Stimulated activated CD4-positive, alpha-beta T cell treated with anti-CD3 and anti-CD28 coated beads, Interleukin-4, amount 100 ng/mL, for 48 hours (primary cell): ENCODE measurements at places on chromosomes 4 and X.

- no peak for DNase-seq
Observed at GRCh38 chrX:17459008-17459611, 84.1 kb downstream of the NHS start.

DNA sequence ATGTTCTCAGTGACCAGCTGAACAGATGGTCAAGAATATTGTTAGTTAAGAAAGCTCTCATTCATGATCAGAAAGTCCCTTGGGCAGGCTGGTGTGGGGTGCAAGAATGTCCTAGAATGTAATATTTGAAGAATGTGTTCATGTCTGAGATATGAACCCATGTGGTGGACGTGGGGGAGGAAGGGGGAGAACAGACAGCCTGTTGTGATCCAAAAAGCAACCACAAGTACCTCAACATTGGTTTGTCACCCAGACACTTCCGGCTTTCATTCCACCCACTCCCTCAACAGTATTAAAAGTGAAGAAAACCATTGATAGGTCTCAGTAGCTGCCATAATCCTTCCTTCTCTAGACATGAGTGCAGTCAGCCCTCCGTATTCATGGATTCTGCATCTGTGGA, 82.2 kb downstream of the MAML3 start:
- DNase-seq: peak; percentile 65

DNA sequence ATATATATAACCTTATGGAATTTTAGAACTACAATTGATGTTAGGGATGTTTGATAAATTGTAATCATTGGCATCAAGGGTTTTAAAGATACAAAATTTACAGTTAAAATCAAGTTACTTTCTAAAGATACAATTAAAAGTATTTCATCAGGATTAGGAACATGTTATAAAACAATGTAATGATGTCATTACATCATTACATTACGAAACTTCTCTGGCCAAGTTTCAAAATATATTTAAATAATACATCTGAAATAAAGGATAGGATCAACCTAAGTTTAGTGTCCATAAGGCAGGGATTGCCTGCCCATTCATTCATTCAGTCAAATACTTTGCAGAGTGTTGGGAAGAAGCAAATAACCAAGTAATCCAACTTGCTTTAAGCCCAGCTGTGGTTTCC, 75.1 kb downstream of the TENM3 start:
- no peak for DNase-seq

DNA sequence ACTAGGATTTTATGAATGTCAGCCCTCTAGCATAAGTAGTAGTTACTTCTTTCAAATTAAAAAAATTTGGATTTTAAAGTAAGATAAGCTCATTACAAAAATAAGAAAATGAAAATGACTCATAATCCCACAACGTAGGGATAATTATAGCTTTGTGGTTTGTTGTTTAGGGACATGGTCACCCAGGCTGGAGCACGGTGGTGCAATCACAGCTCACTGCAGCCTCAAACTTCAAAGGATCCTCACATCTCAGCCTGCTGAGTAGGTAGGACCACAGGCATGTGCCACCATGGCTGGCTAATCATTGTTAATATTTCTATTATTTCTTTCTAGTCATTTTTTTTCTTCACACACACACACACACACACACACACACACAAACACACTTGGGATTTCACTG, 57.6 kb downstream of the PLAC1 start:
- no peak for DNase-seq

DNA sequence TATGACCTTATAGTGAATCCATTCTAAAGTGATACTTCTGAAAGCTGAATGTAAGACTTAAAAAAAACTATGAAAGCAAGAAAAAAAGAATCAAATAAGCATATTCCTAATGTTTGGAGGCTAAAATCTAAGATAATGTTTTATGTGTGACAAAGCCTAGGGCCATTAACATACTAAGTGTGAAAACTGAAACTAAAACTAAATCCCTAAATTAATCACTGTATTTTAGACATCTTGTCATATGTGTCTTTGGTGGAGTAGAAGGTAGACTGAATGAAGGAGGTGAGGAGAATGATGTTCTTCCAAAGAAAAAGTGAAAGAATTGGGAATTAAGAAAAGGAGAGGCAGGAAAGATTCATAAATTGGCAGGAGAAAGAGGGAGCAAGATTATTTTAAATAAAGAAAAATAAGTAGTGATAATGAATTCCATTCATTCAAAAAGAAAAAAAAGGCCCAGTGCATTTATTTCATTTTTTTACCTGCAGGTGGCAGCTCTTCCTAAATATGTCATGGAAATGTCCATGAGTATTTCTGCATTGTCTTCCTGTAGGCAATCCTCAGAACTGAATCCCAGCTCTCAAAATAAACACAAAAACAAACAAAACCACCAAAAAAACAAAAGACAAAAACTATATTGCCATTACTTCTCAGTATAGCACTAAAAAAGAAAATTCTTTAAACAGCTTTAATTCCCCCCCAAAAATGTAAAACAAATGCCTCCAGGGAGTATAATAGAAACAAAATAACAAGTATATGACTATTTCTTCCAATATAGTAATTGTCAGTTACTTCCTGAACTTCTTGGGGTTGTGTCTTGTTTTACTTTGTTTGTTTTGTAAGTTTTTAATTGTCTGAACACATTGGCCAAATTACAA, 17.0 kb upstream of the AP1AR start:
- no peak for DNase-seq

DNA sequence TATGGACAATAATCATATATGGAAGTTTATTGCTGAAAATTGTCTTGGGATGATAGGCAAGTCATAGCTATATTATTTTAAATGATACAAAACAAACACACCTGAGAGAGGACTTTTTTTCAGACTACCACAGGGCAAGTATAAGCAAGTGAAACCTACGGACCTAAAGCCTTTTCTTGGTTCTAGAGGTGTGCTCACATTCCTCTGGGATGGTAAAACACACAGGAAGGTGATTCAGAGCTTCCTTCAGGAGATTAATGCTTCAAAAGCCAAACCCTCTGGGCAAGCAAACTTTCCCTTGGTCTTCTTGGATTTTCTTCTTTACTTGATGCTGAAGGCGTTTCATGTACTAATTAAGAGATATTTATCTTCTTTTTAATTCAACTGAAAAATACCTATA, 60.1 kb upstream of the ACSL4 start:
- DNase-seq: no peak

GRCh38 chrX:47380268-47380667, 9.9 kb downstream of the ZNF157 start:
- DNase-seq: no peak

GRCh38 chr4:3783693-3784306, 17.6 kb downstream of the ADRA2C start:
- DNase-seq: no peak

GRCh38 chr4:125254106-125254505, 60.6 kb upstream of the FAT4 start:
- DNase-seq: no peak

DNA sequence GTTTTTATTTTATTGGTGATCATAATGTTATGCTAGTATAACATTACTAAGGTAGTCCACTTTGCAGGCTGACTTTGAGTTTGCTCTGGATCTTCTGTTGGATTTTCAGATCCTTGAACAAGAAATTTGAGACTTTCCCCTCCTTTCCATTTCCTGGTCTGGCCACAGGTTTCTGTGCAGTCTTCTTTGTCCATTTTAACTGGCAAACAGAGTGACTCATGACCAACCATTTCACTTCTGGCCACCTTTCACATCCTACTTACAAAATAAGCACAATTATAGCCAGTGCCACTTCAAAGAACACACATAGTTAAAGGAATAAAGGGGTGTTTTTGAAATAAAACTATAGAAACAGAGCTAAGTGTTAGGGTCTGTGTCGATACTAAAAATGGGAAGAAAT, 8.4 kb downstream of the ANK2 start:
- DNase-seq: no peak

GRCh38 chr4:152997771-152998487, 61.8 kb downstream of the FHDC1 start:
- DNase-seq: no peak

GRCh38 chr4:132504438-132504837, 644.7 kb upstream of the PCDH10 start:
- DNase-seq: no peak

GRCh38 chr4:2565533-2565932, 29.1 kb downstream of the FAM193A start:
- DNase-seq: no peak

DNA sequence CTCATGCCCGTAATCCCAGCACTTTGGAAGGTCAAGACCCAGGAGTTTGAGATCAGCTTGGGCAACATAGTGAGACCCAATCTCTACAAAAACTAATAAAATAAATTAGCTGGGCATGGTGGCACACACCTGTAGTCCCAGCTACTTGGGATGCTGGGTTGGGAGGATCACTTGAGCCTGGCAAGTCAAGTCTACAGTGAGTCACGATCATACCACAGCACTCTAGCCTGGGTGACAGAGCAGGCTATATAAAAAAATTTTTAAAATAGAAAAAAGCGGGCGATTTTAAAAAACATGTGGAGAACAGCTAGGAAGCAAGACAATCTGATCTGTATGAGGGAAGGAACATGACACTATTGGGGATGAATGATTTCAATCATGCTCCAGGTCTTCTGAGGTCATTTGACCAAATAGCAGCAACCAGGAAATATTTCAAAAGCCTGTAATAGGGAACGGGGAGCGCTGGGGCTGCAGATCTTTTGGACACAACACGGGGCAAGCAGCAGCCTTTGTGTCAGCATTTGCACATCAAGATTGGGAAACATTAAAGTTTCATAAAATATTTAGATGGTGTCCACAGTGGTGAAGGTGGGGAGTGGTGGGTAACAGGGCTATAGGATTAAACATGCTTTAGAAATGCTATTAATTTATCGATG, 48.3 kb upstream of the GUCY1A1 start:
- no peak for DNase-seq

DNA sequence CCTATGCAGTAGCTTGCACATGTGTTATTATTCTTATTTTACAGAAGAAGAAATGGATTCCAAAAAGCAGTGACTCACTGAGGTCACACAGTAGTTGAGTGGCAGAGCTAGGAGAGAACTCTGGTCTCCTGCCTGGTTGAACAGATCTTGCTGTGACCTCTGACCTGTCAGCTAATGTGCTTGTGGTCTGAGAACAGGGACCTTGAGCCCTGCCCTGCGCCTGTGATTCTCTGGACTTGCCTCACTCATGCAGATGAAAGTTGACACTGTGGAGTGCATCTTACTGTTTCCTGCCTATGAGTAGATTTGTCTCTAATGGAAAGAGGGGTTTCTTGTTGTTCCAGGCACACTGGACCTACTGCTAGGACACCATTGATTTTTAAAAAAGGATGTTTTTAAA, 32.3 kb downstream of the ETNPPL start:
- no peak for DNase-seq

GRCh38 chrX:140355429-140355828, 149.4 kb downstream of the SOX3 start:
- DNase-seq: no peak

GRCh38 chrX:69988955-69989394, 60.8 kb downstream of the AWAT2 start:
- DNase-seq: no peak

GRCh38 chr4:138035781-138036258, 206.3 kb downstream of the SLC7A11 start:
- DNase-seq: no peak

GRCh38 chr4:68904786-68905185, 46.8 kb downstream of the UGT2A3 start:
- DNase-seq: no peak

GRCh38 chrX:15194146-15194545, 75.7 kb downstream of the ASB9 start:
- no peak for DNase-seq

GRCh38 chr4:48815483-48815882, 15.4 kb upstream of the OCIAD1 start:
- no peak for DNase-seq

- no peak for DNase-seq
Observed at GRCh38 chr4:180234730-180235129, 2008.5 kb upstream of the TENM3 start.

GRCh38 chrX:123986377-123986776, 24.9 kb downstream of the STAG2 start:
- no peak for DNase-seq

GRCh38 chr4:147049946-147050345, 104.3 kb upstream of the TTC29 start:
- DNase-seq: no peak

DNA sequence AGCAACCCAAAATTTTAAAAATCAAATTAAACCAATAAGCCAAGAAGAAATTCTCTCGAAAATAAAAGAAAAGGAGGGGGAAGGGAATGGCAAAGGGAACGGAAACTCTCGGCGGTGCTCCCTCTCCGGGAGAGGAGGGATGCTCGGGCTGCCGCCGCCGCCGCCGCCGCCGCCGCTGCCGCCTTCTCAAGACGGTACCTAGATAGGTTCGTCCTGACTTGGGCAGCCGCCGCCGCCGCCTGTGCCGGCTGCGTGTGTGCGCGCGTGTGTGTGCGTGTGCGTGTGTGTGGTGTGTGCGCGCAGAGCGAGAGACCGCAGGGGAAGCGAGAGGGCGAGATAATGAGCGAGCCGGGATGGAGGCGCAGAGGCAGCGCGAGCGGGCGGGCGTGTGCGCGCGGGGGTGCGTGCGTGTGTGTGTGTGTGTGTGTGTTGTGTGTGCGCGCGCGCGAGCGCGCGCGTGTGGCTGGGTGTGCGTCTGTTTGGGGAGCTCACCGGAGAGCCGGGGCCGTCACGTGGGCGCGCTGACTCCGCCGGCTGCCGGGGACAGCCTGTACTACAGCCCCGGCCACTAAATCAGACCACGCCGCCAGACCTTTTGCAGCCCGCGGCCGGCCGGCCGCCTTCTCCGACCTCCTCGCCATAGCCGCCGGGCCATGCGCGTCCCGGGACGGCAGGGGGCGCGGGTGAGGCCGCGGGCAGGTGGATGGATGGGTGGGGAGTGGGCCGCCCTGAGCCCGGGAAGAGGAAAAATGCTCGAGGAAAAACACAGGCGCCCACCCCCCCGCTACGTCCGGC, 111.6 kb downstream of the DHX15 start:
- DNase-seq: no peak

- no peak for DNase-seq
Observed at GRCh38 chr4:185167234-185167633, 24.2 kb downstream of the SLC25A4 start.

- no peak for DNase-seq
Observed at GRCh38 chr4:142954415-142954814, 108.3 kb upstream of the INPP4B start.

DNA sequence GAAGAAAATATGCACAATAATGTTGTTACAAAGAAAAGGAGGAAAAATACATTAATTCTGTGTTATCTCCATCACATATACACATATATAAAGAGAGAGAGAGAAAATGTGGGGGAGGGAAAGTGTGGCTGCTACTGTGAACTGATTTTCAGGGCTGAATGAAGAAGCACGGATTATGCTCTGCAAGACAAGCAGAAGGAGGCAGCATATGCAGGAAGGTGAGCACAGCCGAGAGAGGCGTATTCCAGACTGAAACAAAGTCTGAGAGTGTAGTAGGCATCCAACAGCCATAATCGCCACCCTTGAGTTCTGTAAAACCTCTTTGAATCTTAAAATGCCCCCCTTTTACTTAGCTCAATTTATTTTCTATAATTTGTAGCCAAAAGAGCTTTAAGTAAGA, 1081.8 kb upstream of the GRID2 start:
- no peak for DNase-seq

DNA sequence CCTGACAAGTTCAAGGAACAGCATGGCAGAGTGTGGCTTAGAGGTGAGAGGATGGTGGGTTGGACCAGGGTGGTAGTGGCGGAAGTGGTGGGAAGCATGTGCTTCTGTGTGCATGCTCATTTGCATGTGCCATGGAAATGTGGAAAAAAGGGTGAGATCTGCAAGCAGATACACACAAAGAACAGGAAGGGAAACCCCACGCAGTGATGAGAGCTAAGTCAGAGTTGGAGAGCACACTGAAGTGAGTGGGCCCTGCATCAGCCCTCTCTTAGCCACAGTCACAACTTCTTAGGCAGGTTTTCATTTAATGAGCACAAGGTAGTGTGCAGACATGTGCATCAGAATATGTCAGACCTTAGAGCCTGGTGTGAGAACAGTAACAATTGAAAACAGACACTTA, 483.8 kb downstream of the AFF2 start:
- no peak for DNase-seq
